ENCODE measurements at places on chromosomes 2 and 18. TPM values are rescaled to one million over a fixed set of nuclear protein-coding genes. Genes with fewer than 3 reads are reported as not detected.

COPS7B gene
- 38.8 TPM for polyA plus RNA-seq

DNA sequence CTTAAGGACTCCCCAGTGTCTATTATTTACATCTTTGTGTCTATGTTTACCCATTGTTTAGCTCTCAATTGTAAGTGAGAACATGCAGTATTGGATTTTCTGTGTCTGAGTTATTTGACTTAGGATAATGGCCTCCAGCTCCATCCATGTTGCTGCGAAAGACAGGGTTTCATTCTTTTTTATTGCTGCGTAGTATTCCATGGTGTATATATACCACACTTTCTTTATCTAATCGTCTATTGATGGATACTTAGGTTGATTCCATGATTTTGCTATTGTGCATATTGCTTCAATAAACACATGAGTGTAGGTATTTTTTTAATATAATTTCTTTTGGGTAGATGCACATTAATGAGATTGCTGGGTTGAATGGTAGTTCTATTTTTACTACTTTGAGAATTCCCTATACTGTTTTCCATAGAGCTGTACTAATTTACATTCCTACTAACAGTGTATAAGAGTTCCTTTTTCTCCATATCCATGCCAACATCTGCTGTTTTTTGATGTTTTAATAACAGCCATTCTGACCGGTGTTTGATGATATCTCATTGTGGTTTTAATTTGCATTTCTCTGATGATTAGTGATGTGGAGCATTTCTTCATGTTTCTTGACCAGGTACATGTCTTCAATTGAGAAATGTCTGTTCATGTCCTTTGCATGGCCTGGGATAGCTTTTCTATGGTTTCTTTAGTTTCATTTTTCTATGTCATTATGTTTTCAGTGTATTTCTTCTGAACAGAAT, 21.8 kb downstream of the MTCL1 start:
- no peak for DNase-seq

- no peak for DNase-seq
These were observed 45.3 kb upstream of the CTLA4 start for GRCh38 chr2:203822240-203822639.

- DNase-seq, result no peak
These were observed 21.4 kb downstream of the TMEM247 start for GRCh38 chr2:46500801-46501200.

GPR39 gene
- 0.21 TPM for polyA plus RNA-seq

DNA sequence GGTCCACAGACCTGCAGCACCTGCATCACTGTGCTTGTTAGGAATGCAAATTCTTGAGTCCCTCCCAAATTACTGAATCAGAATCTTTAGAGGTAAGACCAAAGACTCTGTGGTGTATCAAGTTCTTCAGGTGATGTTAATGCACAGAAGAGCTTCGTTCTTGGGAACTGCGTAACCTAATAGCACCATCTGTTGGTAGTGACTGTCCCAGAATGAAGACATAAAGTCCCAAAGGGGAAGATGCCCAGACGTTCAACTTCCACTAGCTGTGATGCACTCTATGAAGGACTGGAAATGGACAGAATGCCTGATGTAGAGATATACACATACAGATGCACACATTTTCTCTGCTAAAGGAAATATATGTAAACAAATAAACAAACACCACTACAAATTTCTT, 576.0 kb downstream of the LRP1B start:
- no peak for DNase-seq

DNA sequence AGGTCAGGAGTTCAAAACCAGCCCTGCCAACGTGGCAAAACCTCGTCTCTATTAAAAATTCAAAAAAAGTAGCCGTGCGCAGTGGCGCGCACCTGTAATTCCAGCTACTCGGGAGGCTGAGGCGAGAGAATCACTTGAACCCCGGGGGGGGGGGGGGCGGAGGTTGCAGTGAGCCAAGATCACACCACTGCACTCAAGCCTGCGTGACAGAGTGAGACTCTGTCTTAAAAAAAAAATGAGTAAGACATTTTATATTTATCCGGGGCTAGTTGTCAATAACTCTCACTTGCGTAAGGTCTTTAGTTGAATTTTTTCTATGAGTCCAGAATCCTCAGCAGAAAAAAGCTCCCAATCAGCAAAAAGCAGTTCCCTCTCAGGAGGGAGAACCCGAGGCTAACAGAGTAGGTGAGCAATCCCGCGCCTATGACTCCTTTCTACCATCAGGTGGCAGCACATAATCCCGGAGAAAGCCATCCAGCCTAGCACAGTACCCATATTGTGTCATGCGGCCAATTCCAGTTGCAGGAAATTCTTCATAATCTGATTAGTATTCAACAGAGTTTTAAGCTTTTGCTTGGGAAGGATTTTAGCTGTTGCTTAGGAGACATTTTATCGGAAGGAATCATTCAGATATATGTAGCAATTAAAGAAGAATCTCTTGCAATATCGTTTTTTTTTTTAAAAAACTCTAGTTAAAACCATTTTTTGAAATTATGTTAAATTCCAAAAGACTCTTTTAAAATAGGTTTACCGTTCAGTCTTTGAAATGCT, 11.9 kb upstream of the CRYGA start:
- DNase-seq, result peak; percentile 84

CAPN13 gene
- polyA plus RNA-seq, result not detected

HMSD gene
- polyA plus RNA-seq, result not detected

FSHR gene
- polyA plus RNA-seq, result 0.36 TPM

- DNase-seq, result no peak
These were observed 401.2 kb downstream of the TGIF1 start for GRCh38 chr18:3851159-3851558.

ATP6V1C2 gene
- polyA plus RNA-seq, result 2.9 TPM

GRCh38 chr2:188291142-188291616, 495 bp upstream of the GULP1 start:
- no peak for DNase-seq

DNA sequence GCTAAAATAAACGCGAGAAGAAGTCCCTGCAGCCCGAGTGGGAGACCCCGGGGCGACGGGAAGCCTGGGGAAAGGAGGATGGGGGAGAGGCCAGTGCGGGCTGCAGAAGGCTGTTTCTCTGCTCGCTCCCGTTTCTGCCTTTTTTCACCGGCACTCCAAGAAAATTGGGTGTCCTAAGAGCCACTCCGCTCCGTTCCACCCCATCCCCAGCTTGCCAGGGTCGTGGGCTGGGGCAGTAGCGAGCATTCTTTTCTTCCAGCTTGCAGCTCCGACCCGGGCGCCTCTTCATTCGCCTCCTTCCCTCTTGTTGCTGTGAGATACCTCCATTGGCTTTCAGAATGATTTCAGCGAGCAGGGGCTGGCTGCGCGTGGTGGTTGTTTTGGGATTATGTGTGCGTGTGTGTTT, 1.1 kb downstream of the HOXD3 start:
- no peak for DNase-seq

- DNase-seq, result no peak
These were observed 43.6 kb downstream of the SLC5A7 start for GRCh38 chr2:108029912-108030311.

ENOSF1 gene
- 20.1 TPM for polyA plus RNA-seq

DNA sequence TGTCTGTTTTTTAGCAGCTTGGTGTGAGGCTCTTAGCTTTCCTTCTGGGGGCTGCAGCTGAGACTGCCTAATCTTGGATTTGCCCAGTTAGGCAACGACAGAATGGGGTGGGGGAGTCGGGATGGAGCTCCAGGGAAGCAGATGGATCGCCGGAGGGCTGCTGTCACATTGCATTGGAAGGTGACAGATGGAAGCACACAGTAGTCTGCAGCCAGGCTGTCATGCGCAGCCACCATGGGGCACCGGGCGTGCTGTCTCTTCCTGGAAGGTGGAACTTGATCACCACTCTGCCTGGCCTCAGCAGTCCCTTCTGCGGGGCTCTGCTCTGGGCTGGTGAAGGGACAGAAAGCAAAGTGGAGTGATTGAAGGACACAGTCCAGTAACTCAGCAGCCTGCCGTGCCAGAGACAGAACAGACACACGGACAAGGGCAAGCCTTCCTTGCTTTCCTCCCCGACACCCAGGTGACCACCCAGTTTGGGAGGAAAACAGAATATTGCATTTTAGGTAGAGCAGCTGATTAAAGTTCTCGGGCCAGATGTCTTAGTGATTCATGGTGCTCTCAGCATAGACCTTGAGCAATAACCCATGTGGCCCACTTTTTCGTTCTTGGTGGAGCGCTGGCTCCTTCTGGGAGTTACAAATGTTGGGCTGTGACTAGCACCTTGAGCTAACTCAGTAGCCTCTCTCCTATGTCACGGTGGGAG, 40.9 kb downstream of the RNF144A start:
- DNase-seq, result no peak

- peak; percentile 90 for DNase-seq
These were observed 909 bp downstream of the TMEM87B start for GRCh38 chr2:112055730-112056625.

DNA sequence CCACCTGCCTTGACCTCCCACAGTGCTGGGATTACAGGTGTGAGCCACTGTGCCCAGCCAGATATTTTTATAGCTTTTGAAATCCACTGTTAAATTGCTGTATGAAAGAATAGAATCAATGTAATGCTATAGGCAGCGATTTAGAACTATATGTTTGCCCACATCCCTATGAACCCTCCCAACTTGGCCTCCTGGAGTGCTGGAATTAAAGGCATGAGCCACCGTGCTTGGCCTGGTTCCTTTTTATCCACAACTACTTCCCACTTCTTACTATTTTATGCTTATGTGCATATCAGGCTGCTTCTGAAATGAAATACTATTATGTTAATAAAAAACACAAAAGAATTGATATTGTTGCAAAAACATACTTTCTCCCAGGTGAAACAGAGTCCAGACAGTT, 11.6 kb upstream of the PTPN2 start:
- DNase-seq, result no peak

DNA sequence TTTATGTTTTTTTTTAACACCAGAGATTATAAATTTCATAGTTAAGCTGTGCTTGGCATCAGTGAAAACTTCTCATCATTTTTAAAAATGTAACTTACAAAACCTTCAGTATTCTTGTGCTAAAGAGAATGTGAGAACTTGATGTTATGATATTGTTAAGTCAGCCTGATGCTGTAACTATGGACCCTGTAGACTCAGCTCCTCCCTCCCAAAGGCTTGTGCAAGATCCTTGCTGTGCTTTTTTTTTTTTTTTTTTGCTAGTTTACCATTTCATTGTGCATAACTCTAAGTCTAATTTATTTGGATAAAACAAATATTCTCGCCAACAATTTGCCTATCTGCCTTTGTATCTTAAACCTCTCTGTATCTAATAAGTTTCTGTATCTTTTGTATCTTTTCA, 12.9 kb upstream of the TFPI start:
- no peak for DNase-seq

TMEM163 gene
- 0.94 TPM for polyA plus RNA-seq

- no peak for DNase-seq
These were observed 36.6 kb downstream of the TIMM21 start for GRCh38 chr18:74184875-74185274.

- no peak for DNase-seq
These were observed 351.7 kb downstream of the RAD51AP2 start for GRCh38 chr2:17166506-17166905.

ZRANB3 gene
- polyA plus RNA-seq, result 7.6 TPM

REG1B gene
- not detected for polyA plus RNA-seq

MYO7B gene
- polyA plus RNA-seq, result 1.2 TPM
